ENCODE measurements at places on chromosomes 16 and 17.

- no peak for DNase-seq
These were observed 10.3 kb downstream of the MYH11 start for GRCh38 chr16:15846510-15846909.

DNA sequence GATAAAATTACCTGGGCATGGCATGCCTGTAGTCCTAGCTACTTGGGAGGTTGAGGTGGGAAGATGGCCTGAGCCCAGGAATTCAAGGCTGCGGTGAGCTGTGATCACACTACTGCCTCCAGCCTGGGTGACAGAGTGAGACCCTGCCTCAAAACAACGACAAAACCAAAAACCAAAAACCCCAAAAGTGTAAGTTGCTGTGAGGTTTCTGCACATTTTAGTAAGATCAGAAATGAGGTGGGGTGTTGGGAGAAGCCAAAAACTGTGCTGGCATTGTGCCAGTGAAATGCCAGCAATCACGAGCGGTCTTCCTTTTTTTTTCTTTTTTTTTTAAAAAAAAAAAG, 114.6 kb downstream of the PITPNC1 start:
- DNase-seq: no peak

DNA sequence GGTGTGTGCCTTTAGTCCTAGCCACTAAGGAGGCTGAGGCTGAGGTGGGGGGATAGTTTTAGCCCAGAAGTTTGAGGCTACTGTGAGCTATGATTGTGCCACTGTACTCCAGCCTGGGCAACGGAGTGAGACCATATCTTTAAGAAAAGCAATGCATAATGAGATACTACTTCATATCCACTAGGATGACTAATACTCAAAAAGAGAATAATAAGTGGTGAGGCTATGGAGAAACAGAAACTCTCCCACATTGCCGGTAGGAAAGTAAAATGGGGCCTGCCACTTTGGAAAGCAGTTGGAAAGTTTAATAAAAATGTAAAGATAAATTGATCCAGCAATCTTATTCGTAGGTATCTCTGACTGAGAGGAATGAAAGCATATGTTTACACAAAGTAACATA, 4.6 kb upstream of the NPIPB2 start:
- DNase-seq: no peak

- no peak for DNase-seq
These were observed 61.2 kb downstream of the MPHOSPH6 start for GRCh38 chr16:82108774-82109173.

DNA sequence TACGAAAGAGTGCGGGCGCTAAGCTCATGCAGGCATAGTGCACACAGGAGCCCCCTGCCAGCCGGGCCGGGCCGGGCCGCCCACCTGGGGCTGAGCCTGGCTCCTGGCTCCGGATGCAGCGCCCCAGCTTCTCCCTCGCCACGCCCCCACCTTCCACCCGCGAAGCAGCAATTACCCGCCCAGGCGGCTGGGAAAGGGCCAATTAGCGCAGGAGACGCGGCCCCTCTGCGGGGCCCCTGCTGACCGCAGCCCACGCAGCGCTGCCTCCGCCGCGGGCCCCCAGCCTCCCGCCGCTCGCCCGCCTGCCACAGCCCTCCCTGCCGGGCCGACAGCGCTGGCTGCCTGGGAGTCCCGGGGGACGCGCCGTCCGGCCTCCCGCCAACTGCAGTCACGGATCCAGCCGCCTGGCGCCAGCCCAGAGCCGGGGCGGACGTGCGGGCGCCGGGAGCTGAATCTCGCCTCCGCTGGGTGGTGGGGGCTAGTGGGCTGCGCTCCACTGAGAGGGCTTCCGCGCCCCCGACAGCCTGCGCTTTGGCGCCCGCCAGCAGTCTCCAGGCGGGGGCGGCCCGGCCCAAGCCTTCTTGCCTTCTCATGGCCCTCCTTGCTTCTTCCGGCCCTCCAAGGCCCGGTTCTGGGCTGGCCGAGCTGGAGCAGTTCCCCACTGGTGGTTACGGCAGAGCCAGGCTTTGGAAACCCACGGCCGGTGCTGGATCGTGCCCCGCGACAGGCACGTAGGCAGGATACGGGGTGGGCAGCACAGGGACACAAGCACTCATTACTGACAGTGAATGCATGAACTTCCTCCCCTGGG, 14.9 kb upstream of the CBFB start:
- peak; percentile 8 for DNase-seq

DNA sequence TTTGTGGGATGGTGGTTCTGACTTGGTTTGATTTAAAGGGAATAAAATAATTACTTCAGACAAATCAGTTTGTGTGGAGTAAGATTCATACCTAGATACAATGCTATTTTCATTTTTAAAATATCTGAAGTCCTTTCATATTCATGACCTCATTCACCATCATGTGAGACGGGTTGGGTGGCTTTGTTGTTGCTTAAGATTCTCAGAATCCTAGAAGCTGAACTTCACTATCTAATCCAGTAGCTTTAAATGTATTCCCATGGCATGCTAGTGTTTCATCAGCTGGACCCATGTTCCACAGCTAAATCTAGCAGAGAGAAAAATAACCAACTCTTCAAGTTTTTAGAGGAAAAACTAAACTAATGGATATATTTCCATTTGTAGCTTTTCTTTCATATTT, 2.7 kb upstream of the AMFR start:
- no peak for DNase-seq

DNA sequence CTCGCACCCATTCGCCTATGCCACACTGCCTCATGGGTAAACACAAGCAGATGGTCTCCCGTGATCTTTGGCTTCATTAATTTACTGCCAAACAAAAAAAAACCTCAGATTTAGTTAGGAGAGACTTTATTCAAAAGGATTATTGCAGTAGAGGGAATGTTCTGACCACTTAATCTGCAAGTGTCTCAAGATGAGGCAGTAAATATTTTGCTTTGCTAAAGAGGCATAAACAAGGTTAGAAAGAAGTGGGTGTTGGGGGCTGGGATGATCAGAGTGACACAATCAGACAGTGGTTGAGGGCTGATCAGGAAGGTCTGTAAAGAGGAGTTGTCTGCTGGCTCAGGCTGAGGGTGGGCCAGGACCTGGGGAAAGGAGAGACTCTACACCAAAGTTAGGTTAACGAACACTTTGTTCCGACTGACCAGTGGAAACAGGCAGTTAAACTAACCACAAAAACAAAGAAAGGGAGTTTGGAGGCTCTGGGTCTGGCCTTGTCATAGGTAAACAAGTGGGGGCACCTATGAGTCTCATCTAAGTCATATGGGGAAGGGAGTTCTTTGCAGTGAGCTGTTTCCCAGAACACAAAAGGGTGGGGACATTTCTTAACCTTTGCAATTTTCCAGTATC, 28.5 kb downstream of the HSD17B2 start:
- no peak for DNase-seq

GRCh38 chr17:43983196-43983514, 21.3 kb upstream of the NAGS start:
- DNase-seq: no peak

GRCh38 chr16:17334096-17334495, 136.7 kb downstream of the XYLT1 start:
- DNase-seq: no peak

Data from NCI-H1694 treated with DMSO at 0.1 percent for 48 hours (cell line).